ENCODE measurements at places on chromosomes 12 and 14.

GRCh38 chr14:54777395-54777794, 125.2 kb downstream of the GCH1 start:
- no peak for DNase-seq

GRCh38 chr12:110992909-110993308, 72.5 kb upstream of the MYL2 start:
- DNase-seq: no peak

DNA sequence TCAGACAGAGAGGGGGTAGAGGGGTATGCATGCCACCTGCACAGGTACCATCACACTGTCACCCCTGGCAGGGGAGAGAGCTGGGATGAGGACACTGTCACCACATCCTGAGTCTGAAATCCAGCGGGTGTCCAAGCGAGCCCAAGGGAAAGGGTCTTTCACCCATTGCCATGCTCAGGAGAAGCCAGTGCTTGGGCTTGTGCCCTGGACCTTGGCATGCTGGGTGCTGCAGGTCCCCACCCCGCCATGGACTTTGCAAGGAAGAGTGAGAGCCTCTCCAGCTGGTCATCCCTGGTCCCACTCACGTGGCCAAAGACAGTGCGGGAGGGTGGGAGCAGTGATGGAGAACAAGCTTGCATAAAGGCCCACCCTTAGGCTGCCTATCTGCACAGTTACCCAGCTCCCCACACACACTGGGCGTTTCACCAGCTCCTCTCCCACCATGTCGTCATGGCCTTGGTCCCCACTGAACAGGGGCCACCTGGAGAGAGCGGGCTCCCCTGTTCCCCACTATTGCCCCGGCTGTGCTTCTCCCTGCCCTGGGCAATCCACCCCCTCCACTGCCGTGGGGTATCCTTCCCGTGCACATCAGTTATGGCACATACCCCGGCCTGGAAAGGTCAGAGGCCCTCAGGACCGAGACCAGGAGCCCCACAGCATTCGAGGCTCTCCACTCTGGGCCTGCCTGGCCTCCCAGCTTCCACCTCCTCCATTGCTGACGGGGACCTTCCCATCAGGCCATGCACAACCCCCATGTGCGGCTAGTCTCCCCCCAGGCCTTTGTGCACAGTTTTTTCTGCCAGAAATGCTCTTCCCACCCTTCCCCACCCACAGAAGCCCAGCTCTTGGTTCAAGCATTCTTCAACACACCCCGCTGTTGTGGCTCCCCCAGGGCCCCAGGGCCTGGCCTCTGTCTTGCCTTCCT, 58.6 kb upstream of the BCL11B start:
- no peak for DNase-seq

- DNase-seq: no peak
Measured at GRCh38 chr12:1544996-1545700, 49.2 kb downstream of the FBXL14 start.

DNA sequence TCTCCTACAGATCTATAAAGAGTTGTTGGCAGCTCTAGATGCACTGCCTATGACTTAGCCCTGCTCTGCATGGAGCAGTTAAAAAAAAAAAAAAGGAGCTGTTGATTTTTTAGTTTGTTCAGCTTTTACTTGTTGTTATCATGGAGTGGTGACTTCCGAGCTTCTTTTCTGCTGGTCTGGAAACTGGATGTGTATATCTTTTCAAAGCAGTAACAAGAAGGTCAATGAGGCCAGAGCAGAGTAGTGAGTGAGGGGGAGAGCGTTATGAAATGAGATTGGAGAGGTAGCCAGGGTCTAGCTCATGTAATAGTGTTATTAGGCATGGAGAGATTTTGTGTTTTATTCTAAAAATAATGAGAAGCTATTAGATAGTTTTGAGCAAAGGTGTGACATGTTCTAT, 13.2 kb upstream of the TUBA1B start:
- DNase-seq: no peak

DNA sequence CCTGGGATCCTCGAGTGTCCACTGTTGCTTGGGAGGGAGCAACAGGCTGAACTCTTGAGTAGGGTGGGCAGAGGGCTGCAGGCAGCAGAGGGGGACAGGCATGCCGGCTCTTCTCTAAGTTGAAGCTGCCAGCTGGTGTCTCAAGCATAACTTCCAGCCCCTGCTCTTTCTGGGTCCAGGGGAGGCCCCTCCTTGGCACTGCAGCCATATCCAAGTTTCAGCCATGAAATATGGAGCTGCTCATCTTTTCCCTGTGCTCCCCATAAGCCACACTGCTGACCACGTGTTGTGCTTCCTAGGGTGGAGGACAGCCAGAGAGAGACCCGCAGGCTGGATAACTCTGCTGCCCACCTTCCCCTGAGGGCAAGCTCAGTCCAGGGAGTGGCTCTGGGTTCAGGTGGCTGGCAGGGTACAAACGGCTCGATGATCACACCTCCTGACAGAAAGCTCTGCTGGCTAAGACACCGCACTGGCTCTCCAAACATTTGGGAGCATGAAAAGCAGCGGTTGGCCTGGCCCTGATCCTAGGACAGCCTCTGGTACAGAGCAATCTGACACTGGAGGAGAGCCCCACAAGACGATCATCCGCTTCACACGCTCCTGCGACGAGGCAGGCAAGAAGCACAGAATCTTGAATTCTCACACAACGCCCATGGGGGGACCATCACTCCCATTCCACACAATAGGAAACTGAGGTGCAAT, 79.6 kb downstream of the PITPNM2 start:
- no peak for DNase-seq

GRCh38 chr12:55707219-55707671, 459 bp downstream of the ITGA7 start:
- no peak for DNase-seq

DNA sequence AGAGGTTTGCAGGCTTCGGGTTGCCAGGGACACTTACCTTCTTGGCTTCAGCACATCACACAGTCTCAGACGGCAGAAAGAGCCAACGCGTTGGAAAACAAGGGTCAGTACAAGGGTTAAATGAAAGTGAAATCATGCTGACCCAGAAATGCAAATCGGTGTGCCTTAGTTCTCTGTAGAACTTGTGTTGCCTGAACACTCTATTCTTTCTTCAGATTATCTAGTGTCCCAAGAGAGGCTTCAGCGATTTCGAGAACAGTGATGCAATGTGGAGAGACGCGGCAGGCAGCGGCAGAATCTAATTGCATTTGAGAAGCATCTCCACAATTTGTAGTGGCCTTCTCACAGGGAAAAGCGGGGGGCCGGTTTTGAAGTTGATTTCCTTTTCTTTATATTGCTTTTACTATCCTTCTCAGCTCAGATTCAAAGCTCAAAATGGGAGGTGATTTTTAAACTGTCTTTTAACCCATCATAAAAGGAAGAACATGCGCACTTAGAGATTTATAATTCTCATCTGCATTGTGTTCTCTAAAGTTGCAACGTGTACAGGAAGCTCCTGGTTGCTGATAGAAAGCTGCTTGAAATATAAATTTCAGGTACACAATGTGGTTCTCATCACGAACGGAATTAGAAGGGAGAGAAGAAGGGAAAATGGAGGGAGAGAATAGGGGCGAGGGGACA, 67.8 kb upstream of the EGLN3 start:
- DNase-seq: no peak

DNA sequence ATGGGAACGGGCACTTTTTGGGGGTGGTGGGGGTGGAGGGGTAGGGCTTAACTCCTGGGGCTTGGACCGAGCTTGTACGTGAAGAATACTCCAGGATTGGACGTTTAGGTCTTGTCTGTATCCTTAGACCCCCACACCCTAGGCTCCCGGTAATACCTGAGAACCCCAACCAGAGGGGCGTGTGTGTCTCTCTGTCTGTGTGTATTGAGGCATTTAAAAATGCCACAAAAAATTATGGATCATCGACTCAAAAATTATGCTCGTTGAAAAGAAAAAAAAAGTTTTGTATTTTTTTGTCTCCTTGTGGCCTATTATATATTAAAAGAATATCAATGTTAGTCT, 459 bp downstream of the PPFIBP1 start:
- no peak for DNase-seq

GRCh38 chr14:105201156-105201924, 20.2 kb upstream of the NUDT14 start:
- DNase-seq: no peak

DNA sequence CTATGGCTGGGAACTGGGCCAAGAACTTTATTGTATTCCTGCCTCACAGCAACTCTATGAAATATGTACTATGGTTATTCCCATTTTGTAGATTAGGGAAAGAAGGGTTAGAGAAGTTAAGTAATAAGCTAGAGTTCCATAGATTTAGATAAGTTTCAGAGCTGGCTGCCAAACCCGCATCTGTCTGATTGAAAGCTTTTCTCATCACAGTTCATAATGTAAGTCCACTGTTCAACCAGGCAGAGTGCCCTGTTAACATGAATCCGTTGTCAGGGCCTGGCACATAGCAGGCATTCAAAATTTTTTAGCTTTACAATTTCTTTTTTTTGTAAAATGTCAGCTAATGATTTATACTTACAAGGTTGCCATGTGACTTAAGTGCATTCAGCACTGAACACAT, 467.3 kb downstream of the NRXN3 start:
- no peak for DNase-seq

- DNase-seq: no peak
Measured at GRCh38 chr12:120261951-120262851, 3.3 kb downstream of the PXN start.

GRCh38 chr14:99402285-99402648, 78.4 kb downstream of the SETD3 start:
- DNase-seq: no peak

DNA sequence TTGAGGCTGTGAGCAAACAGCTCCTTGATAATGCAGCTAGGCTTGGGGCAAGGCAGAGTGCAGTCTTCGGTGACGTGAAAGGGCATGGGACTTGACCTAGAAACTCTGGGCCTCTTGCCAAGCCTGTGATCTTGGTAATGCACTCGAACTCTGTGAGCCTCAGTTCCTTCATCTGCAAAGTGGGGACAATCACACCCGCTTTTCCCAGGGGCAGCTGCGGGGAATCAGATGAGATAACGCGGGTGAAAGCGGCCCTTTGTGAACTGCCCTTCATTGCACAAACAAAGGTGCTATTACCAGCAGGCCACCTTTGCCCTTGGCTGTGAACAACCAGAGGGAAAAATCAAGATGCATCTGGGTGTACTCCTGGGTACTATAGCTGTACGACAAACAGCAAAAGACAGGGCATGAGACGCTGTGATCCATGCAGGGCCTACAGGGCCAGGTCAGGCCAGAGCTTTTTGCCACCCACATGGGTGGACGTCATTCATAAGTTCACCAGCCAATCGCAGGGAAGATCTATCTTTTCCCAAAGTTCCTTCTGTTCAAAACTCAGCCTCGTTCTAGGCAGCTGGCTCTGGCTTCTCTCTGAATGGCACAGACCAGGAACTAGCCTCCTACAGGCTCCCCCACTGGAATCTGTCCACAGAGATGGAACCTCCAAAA, 3.2 kb downstream of the MSI1 start:
- no peak for DNase-seq

- no peak for DNase-seq
Measured at GRCh38 chr12:41743835-41744234, 400.8 kb downstream of the GXYLT1 start.

- no peak for DNase-seq
Measured at GRCh38 chr14:36555998-36556743, 26.2 kb downstream of the NKX2-8 start.

GRCh38 chr12:106766393-106766826, 8.1 kb upstream of the RIC8B start:
- DNase-seq: no peak

All from activated CD8-positive, alpha-beta memory T cell treated with anti-CD3 and anti-CD28 coated beads for 1 hour (primary cell).